ENCODE measurements at places on chromosomes 3 and 15.

- DNase-seq: no peak
Observed at GRCh38 chr3:24401811-24402185, 92.9 kb downstream of the THRB start.

DNA sequence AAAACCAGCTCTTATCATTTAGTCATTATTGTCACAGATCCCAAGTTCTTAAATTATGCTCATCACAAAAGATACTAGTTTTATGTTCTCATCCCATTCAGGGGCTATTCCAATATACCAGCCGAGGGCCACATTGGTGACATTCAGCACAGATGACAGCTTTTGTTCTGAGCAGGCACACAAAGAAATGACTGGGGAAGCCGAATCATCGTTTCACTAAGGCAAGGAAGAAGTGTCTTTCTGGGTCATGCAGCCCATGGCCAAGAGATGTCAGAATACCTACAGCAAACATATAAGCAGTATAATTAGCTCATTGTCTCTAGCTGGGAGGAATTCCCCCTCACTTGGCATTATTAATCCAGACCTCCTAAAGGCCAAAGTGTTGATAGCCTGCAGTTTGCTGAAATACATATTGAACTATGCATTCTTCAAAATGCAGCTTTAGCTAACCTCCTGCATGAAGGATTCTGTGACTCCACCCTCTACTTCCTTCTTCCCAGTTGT is 100.2 kb downstream of the CNTN4 start:
- DNase-seq: no peak

DNA sequence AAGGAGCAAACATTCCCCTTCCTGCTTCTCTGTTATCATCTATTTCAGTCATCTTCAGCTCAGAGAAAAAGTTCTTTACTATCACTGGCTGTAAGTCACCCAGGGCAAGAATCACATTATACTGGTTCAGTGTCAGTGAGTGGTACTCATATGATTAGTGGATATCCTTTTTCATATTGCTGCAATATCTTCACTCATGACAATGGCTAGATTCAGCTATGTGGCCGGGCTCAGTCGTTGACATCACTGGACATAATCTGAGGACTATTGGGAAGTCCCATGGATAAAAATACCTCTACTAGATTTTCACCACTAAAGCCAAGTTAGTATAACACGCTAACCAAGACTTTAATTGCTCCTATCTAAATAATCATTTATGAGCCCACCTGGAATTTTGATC is 91.3 kb upstream of the UBE2E2 start:
- DNase-seq: no peak

- peak; percentile 23 for DNase-seq
Observed at GRCh38 chr3:190436331-190436730, 13.4 kb downstream of the TMEM207 start.

GRCh38 chr3:32334675-32335074 is 57.0 kb upstream of the CMTM7 start:
- DNase-seq: no peak

- DNase-seq: no peak
Observed at GRCh38 chr3:152299249-152299976, 30.7 kb downstream of the MBNL1 start.
